ENCODE measurements at places on chromosomes 7 and 10.
A peak's percentile ranks its signal among the peaks of the same experiment; 100 is the strongest.

- no peak for DNase-seq
Observed at GRCh38 chr10:6115411-6115810, 26.6 kb downstream of the RBM17 start.

- DNase-seq: no peak
Observed at GRCh38 chr10:71766717-71767419, 6.5 kb downstream of the VSIR start.

GRCh38 chr10:62437696-62438095, 63.5 kb downstream of the ZNF365 start:
- no peak for DNase-seq

DNA sequence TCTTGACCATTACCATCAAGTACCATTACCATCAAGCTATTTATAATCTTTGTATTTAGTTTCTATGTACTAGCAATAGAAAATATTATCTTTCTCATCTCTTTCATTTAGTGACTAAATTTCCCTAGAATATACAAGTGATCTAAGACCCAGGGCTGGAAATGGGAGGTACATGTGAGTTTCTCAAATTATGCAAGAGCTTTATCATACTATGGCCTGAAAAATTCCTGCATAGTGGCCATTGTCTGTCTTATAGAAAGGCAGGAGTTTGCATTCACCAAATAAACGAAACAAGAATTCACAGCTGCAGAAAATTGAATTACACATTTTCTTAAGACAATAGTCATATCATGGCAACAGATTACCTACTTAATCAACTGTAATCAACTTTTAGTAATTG, 50.7 kb upstream of the HDAC9 start:
- DNase-seq: no peak

- DNase-seq: no peak
Observed at GRCh38 chr10:132100091-132100481, 34.3 kb downstream of the JAKMIP3 start.

DNA sequence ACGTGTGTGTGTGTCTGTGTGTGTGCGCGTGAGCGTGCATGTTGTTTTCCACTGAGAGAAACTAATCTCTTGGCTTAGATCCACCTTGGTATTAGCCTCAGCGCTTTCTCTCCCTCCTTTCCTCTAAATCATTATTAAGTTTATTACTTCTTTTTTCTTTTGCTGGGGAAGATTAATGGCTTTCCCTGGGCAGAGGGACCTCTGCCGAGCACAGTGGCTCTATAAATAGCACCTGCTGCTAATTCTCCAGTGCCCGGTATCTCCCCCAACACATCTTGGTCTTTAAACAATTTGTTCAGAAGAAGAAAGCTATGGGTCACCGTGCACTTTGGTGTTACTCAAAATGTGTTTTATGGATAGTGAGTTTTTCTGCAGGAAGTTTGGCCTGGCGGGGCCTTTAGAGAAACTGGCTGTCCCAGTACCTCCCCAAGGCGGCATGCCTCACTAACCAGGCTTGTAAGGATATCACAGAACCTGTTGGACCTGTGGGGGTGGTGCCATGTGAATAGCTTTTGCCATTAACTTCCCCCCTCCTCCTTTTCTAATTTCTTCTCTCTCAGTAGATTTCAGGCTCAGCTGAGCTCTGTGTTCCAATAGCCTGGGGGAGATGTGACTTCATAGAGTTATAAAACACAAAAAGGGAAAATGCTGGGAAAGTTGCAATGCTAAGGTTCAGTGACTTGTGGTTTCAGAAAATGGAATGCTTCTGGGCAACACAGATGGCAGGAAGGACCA, 70.1 kb upstream of the RAB11FIP2 start:
- DNase-seq: no peak

DNA sequence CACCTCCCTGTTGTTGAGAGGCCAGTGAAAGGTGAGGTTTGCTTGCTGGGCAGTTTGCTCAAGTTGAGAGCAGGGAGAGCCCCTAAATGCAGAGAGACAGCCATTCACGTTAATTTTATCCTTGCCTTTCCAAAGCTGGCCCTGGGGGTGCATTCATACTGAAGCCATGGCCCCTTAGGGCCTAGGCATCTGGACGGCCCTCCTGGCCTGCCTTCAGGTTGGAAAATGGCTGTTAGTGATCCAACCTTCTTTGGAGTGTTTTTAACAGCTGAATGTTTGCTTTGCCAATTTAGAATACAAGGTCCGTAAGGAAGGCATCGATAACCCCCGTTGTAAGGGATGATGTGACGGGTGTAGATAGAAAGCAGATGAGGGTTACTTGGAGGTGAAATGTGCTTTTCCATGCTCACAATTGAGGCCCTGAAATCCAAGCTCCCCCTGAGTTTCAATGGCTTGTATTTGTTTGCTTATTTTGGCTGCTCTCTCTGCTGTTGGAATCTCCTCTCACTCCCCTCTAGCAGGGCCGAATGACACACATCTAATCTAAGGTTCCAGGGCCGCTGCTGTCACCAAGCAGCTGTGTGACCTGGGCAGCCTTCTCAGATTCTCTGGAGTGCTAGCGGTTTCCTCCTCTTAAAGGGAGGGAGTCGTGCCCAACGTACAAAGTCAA, 171.6 kb upstream of the MKI67 start:
- no peak for DNase-seq

DNA sequence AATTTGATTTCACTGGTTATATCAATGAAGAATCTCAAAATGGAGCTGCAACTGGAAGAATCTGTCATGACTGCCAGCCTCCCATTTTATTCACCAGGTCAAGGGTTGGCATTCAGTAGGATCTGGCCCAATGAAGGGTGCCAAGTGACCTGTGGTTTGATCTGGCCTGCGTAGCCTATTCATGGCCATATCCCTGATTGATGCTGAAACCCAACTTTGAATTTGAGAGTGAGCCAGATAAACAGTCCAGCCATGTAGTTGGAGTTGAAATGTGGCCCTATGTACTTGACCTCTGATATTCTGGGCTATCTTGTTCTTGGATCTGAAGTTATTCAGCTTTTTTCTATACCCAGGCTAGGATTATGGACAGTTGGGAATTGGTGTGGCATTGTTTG, 1.5 kb downstream of the MKLN1 start:
- DNase-seq: no peak

GRCh38 chr10:61992671-61993668, 91.5 kb downstream of the ARID5B start:
- no peak for DNase-seq

- peak; percentile 60 for DNase-seq
Observed at GRCh38 chr7:43649755-43650274, 66.9 kb downstream of the STK17A start.

GRCh38 chr7:22823142-22823497, 471 bp upstream of the TOMM7 start:
- DNase-seq: no peak

GRCh38 chr10:4651404-4652037, 174.5 kb upstream of the AKR1E2 start:
- no peak for DNase-seq

DNA sequence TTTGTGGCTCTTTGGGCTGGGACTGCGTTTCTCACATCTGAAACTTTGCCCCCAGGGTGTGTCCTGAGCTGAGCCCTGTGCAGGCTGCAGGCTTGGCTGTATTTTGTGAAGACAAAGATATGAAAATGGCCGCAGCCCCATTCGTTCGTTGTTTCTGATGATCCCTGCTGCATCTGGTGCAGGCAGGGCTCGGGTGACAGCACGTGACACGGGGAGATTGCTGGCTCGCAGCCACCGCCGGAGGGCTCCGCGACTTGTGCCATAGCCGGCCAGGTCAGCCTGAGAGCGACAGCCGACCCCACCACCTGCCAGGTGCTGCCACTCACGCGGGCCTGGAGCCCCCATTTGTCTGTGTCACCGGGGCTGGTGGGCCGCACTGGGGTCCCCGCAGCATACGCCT, 81.3 kb downstream of the ZRANB1 start:
- no peak for DNase-seq

DNA sequence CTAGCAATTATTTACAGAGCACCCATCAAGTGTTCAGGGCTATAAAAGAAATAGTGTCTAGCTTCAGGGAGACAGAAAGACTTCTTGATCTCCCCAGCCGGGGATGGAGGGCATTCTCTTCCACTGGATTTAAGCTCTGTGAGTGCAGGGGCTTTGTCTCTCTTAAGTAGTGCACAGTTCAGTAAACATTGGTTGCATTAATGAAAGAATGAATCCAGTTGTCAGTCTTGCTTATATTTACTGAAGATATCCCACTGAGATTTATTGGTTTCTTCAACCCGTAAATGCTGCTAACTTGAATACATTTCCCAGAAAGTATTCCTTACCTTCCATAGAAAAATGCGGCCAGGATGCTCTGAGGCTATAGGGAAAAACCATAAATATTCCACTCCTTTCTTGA, 41.9 kb downstream of the AUTS2 start:
- DNase-seq: no peak

DNA sequence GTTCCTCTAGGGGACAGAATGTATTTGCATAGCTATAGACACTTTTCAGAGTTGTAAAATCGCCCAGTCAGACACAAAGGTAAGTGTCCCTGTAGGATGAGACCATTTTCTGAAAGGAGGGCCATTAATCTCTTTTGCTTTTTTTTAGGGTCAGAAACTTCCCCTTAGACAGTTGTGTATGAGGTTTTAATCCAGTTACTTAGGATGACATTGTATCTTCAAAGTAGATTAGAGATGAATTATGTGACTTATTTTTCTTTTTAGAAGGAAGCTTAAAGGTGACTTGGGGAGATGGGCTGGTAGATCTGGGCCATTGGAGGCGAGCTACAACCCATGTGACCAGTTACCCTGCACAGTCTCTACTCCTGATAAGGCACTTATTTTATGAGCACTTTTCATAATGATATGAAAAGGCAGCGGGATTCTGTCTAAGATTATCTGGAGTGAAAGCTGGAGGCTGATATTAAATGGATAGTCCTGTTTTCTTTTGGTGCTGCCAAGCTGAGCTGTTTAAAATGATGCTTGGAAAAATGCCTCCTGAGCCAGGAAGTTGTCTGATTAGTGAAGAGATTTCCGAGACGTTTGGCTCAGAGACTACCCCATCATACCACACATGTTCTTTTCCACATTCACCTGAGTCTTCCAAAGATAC, 264.3 kb downstream of the AUTS2 start:
- no peak for DNase-seq

GRCh38 chr10:132959559-132959961, 17.2 kb upstream of the CFAP46 start:
- no peak for DNase-seq

GRCh38 chr7:113373863-113374262, 255.5 kb upstream of the SMIM30 start:
- DNase-seq: no peak

DNA sequence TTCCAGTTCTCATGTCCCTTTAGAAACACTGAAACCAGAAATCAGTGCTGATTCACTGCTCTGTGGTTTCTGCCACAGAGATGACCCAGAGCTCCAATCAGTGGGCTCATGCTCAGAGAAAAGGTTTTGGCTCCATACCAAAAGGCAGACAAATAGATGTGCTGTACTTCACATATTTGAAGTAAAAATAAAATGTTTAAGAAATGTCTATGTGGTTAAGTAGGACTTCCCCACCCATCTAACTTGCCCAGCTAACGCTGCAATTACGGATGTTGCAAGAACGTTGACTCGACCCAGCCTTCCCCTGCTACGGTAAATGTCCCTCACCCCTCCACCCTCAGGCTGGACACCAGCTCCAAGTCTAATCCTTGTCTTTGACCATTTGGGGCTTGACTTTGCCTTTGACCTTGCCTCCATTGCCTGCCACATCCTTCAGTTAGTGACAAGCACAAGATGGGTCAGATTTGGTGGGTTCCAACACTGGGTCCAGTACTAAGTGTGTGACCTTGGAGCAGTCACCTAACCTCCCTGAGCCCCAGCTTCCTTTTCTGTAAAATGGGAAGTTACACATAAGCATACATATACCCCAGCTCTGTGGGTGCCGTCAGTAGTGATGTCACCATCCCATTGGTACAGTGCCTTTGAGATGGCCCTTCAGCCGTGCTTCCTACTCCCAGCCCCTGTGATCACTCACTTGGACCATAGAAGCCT, 95.8 kb downstream of the CHST15 start:
- DNase-seq: no peak

GRCh38 chr10:122774231-122774630, 71.4 kb downstream of the CUZD1 start:
- DNase-seq: no peak

- no peak for DNase-seq
Observed at GRCh38 chr10:86648704-86649427, 5.5 kb upstream of the OPN4 start.

DNA sequence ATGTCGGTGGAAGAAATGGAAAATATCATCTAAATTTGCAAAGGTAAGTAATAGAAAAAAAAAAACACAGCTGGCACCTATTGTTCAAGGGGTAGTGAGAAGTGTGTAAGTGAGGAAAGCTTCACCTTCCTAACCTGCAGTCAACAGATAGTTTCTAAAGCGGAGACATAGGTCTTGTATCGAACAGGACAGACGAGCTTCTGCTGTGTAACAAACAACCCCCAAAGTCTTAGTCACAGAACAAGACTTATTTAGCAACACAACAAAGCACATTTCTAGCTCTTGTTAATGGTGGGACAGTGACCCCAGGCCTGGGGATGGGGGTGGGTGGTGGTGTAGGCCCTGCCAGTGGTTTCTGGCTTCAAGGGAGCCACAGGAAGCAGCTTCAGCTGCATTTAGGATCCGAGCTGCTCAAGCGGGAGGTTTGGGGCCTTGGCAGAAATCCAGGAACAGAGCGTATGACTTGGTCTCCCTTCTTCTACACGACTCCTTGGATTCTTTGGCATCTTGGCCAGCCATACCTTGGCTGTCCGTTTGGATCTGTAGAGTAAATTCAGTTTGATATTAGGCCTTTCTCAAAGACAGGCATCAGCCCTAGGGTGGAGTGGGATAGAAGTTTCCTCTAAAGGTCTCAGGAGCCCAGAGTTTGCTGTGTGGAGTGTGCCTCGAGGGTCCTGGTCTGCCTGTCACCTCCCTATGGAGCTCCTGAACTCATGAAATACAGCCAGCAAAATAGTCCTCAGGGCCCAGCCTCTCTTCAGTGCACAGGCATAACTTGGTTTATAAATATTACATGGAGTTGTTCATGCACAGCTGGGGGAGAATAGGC, 56.9 kb upstream of the SHH start:
- DNase-seq: no peak

DNA sequence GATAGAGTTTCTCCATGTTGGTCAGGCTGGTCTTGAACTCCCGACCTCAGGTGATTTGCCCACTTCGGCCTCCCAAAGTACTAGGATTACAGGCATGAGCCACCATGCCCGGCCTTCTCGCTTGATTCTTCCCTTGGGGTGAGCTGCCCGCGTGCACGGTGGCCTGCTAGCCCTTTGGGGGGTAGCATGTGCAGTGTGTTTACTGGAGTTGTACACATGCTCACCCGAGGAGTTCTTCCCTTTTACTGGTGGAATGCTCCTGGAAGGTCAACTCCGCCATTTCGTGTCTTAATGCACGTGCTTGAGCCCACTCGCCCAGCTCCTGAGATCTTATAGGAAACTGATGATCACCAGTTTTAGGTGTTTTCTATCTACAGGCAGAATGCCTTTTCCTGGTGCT, 17.0 kb upstream of the ADAMTS14 start:
- no peak for DNase-seq

DNA sequence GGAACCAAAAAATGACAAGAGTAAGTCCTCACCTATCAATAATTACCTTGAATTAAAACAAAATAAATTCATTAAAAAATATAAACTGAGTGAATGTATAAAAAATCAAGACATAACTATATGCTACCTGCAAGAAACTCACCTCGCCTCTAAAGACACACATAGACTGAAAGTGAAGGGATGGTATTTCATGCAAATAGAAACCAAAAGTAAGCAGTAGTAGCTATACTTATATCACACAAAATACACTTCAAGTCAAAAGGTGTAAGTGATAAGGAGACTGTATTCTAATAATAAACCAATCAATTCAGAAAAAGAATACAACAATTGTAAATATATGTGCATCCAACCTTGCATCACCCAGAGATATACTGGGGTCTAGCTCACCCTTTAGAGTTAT, 332.6 kb downstream of the SH2D4B start:
- DNase-seq: no peak
